ENCODE measurements at places on chromosomes 13 and 19.

DNA sequence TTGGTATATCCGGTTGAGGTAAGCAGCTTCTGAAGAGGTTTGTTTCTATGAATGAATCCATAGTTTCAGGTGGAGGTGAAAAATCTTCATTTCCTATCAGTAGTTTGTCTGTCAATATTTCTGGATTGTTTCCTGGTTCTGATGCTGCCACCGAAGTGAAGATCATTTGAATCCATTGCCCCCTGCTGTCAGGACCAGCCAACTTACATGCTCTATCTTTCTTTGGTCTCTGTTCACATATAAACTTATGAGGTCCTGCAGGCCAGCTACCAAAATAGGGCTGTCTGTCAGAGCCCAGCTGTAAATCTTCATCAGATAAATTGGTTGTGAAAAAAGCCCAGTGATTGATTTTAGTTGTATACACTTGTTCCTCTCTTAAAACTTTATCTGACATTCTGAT is 15.2 kb upstream of the N4BP2L1 start:
- no peak for DNase-seq

DNA sequence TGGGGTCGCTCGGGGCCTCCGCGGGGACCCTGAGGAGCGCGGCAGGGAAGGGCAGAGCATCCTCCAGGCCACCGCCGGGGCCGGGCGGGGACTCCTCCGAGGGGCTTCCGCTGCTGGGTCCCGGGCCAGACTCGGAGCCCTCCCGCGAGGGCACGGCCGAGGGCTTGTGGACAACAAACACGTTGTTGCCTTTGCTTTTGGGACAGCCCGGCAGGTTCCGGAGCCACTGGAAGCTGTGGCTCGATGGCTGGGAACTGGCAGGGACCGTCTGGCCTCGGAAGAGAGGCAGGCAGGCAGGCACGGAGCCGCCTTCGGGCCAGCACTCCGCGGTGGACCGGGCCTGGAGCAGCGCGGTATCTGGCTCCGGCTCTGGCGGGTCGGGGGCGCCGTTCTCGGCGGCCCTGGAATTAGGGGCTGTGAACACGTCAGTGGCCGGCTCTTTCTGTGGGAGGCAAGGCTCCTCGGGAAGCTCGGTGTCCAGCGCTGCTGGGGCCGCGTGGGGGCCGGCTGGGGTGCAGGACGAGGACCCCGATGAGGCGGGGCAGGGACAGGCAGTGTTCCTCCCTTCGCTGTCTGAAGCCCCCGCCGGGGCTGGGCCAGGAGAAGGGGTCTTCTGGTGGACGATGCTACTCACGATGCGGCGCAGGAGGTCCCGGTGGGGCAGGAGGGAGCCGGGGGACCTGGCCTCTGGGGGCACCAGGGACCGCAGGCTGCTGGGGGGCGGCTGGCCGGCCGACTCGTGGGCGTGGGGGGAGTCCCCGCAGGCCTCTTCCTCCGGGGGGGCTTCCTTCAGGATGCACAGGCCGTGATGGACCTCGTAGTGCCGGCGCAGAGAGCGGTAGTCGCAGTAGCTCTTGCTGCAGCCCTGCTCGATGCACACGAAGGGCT is 27.6 kb downstream of the ZNF541 start:
- peak; percentile 47 for DNase-seq

GRCh38 chr13:113862191-113862930 is 1.5 kb downstream of the GAS6 start:
- peak; percentile 48 for DNase-seq

GRCh38 chr13:47215736-47216135 is 318.9 kb upstream of the HTR2A start:
- peak; percentile 74 for DNase-seq

DNA sequence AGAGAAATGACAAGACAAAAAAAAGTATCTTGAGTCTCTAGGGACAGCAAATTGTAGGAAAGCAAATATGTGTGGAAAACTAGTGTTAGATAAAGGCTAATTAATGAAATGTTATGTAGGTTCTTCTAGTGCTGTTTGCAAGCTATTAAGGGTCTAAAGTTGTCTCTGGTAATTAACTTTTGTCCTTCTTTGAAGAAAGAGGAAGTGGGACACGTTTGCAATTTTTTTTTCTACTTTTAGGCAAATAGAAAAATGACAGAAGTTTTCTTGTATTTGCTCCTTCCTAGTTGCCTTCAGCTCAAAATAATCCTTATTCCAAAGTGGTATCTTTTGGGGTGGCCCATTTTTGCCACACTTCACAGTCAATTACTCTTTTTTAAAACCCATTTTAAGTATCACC is 1877.7 kb upstream of the PRR20A start:
- DNase-seq, result no peak

DNA sequence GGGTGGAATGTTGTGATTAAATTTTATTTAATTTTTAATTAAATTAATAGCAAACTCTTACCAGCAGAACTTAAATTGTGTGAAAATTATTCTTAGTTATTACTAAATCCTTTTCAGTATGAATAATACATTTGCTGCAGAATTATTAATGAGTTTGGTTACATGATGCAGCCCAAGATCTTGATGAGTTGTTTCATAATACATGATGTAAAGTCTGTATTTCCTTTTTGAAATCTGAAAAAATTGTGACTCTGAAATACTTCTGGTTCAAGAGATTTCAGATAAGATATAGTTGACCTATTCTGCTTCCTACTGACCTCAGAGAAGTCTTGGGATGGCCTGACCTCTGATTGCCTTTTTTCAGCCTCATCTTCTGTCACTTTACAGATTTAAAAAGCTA is 11.1 kb downstream of the SAE1 start:
- no peak for DNase-seq
